NCI-H1092 treated with DMSO at 0.1 percent for 48 hours (cell line): ENCODE measurements at places on chromosomes 1 and 21.

- DNase-seq = no peak
Measured at GRCh38 chr1:203601716-203602309, 24.8 kb upstream of the ATP2B4 start.

DNA sequence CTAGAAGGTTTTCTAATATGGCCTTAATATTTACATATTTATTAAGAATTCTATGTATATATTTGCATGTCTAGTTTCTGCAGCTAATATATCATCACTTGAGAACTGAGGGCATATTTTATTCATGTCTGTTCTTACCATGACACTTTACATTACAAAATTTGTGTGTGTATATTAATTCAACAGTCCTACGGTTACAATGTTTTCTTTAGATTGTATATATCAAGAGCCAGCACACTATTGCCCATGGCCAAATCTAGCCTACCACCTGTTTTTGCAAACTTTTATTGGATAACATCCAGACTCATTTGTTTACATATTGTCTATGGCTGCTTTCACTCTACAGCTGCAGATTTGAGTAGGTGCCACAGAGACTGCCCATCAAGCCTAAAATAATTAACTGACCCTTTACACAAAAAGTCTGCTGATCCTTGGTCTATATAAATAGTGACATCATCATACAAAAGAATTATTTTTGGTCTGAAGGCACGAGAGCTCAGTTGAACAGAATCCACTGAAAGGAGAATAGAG is 577.4 kb upstream of the PBX1 start:
- DNase-seq = peak; percentile 41

GRCh38 chr21:42523941-42524340 is 10.3 kb downstream of the SLC37A1 start:
- peak; percentile 66 for DNase-seq

DNA sequence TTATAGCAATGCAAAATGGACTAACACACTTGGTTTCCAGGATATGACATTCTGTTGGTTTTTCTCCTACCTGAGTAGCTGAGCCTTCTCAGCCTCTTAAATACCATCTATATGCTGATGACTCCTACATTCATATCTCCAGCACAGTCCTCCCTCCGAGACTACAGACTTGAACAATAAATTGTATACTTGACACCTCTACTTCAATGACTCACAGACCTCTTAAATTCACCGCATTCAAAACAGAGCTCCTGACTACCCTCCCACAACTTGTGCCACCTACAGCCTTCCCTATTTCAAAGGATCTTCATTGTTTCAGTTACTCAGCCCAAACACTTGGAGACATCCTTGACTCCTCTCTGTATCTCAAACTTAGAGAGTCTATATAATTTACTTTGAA is 66.8 kb upstream of the ASB17 start:
- no peak for DNase-seq

- peak; percentile 20 for DNase-seq
Measured at GRCh38 chr1:9473032-9473807, 66.0 kb upstream of the SLC25A33 start.
